ENCODE measurements at places on chromosomes 11 and 22. TPM values are rescaled to one million over a fixed set of nuclear protein-coding genes. Genes with fewer than 3 reads are reported as not detected.

MS4A3 gene
- total RNA-seq, result not detected

MS4A6A gene
- total RNA-seq, result not detected

JRKL gene
- 10.9 TPM for total RNA-seq

KDM4D gene
- total RNA-seq, result 0.84 TPM

SLCO2B1 gene
- not detected for total RNA-seq

DDI1 gene
- total RNA-seq, result not detected

SCGB1C1 gene
- not detected for total RNA-seq

DNA sequence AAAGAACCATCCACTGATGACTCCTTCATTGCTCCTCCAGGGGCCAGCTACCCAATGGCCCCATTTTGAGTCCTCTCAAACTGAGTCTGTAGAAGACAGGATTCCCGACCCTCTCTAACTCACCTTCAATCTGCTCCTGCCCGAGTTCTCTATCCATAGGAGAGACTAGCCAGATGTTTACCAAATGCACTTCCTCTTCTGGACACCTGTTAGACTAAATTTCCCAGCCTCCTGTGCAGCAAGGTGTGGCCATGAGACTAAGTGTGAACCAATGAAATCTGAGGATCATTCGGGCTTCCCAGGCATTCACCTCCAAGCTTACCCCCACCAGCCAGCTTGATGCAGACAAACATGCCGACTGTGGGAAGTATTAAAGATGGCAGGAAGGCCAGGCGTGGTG is 7.6 kb downstream of the PISD start:
- H3K4me1 ChIP-seq, result peaks cover 22% of the 10 kb centered on the region
- no peak overlapping the region for H3K4me3 ChIP-seq
- no peak for DNase-seq

DNA sequence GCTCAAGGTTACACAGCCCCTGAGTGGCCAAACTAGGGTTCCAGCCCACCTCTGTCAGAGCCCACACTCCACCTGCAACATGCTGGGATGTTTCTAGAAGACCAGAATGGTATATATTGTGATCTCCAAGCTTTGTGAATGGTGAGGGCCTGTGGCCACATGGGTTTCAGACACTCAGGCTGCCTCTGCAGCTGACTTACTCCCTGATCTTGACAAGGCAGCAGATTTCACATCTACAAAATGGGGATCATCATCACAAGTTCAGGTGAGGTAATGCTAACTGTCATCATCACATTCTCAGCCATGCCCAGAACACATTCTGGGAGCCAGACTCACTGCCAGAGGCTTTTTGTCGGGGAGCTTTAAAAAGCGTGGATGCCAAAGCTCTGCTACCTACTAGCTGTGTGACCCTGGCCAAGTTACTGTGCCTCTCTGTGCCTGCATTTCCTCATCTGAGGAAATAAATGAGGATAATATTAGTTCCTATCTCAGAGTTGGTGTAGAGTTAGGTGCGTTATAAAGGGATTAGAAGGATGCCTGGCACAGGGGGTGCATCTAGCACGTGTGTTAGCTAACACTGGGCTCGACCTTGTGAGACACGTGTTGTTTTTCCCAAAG is 24.9 kb upstream of the WNT11 start:
- peaks cover 60% of the 10 kb centered on the region for H3K4me1 ChIP-seq
- peaks cover 6% of the 10 kb centered on the region for H3K27me3 ChIP-seq
- peak overlapping the region; percentile 37 for H3K27ac ChIP-seq
- DNase-seq, result no peak

DNA sequence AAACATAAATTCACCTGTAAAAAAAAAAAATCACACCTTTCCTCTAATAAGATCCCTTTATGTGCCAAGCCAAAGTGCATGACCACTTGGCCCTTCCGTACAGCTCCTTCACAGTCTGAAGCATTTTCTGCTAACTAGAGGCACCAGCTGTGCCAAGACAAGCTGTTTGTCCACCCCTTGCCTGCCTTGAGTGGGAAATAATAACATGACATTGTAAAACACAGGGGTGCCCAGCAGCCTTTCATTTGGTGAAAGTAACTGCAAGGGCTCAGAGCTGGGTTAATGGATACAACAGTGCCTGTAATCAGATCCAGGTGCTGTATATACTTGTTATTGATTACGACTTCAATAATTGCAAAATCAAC is 59.2 kb downstream of the DDIAS start:
- peak overlapping the region; percentile 66 for H3K4me3 ChIP-seq
- peak overlapping the region; percentile 89 for H3K27ac ChIP-seq
- peaks cover 49% of the 10 kb centered on the region for H3K36me3 ChIP-seq

- no peak overlapping the region for H3K27ac ChIP-seq
- H3K27me3 ChIP-seq, result no peaks in the 10 kb centered on the region
- H3K4me3 ChIP-seq, result no peak overlapping the region
Observed at GRCh38 chr11:115706626-115707135, 202.5 kb upstream of the CADM1 start.

DNA sequence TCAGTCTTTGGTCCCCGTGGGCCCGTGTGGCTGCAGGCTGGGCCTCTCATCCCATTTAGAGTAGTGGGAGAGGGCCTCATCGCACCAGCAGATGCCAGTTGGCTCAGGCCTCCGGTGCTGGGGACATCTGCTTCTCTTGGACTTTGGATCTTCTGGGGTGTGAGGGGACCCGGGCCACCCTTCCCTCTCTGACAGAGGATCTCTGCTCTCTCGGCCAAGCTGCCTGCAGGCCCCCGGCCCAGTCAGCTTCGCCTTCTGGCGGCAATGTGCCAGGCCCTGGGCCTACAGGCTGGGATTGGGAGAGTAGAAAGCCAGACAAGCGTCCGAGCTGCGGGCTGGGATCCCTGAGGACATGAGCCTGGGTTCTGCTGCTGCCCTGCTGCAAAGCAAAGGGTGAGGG is 15.0 kb upstream of the FGF3 start:
- no peak overlapping the region for H3K27ac ChIP-seq
- H3K27me3 ChIP-seq, result peaks cover 18% of the 10 kb centered on the region
- H3K36me3 ChIP-seq, result no peaks in the 10 kb centered on the region
- H3K4me3 ChIP-seq, result no peak overlapping the region
- H3K4me1 ChIP-seq, result peaks cover 2% of the 10 kb centered on the region
- DNase-seq, result no peak

- no peaks in the 10 kb centered on the region for H3K36me3 ChIP-seq
- H3K4me3 ChIP-seq, result no peak overlapping the region
- no peak for DNase-seq
- no peak overlapping the region for H3K27ac ChIP-seq
Observed at GRCh38 chr22:37409459-37410050, 17.7 kb downstream of the ELFN2 start.

DNA sequence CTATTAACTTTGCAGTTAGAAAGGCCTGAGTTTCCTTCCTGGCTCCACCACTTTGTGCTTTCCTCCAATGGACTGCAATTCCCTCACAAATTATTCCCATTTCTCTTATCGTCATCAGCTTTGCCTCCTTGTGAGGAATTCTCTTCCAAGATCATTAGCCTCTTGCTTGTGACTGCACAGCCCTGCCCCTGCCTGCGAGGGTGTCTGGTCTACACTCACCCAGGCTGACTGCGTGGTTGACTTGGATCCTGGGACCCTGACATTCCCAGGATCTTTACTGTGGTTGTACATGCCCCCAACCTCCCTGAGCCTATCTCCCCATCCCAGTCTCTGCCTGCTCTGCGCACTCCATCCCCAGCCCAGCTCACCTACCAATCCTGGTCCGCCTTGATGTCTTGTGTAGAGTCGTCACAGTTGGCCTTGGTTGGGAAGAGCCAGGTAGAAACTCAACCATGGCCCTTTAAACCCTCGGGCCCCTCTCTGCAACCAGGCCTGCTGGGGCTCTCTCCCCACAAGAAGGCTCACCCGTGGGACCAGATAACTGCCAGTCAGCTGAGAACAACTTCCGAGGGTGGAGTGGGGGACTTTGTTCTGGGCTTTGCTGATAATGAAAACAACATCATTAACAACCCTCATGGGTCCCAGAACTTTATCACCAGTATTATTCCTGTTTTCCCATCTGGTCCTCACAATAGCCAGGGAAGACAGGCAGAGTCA is at the start of gene OR2AT4:
Gene OR2AT4 (minus strand): TSS at position 421 of the 717 bp plus-strand sequence.
- H3K27ac ChIP-seq, result no peak within 1 kb of the TSS
- H3K4me3 ChIP-seq, result no peak within 1 kb of the TSS
- no peaks in the 10 kb centered on the region for H3K4me1 ChIP-seq
- H3K36me3 ChIP-seq, result no peaks in the 10 kb centered on the region

DNA sequence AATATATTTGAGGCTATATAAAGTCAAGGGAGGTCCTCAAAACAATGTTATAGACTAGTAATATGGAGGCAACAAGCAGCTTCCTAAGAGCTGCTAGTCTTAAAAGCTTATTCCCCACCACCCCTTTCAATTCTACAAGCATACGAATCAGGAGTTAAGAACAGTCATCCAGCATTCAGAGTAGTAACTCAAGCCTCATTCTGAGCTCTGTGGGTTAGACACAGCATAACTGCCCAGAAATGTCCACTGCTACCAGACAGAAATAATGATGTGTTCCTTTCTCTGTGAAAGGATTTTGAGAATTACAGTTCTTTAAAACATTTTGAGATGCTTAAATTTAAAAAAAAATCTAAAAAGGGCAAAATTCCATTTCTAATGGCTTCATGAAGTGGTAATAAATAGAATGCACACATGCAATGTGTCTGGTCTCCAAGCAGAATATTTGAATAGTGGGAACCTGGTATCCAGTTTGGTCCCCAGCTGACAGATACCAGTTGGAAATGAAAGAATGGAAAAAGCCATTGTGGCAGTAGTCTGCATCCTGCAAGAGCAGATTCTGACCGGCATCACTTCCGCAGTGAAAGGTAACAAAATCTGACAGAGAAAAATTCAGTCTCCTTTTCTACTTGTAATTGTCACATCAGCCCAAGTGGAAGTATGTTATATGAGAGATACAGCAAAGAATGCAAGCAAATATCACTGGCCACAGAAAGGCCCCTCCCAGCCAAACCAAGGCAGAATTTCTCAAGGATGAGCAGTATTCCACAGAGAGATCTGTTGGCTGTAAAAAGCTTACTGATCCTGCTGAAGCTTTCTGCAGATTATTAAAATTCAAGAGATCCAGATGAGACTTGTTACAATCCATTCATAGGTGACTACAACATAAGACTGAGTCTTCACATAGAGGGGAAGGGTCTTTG is 310.8 kb upstream of the PITPNB start:
- H3K4me3 ChIP-seq, result no peak overlapping the region
- no peaks in the 10 kb centered on the region for H3K27me3 ChIP-seq
- DNase-seq, result no peak
- H3K4me1 ChIP-seq, result no peaks in the 10 kb centered on the region
- no peak overlapping the region for H3K27ac ChIP-seq

- H3K36me3 ChIP-seq, result no peaks in the 10 kb centered on the region
- no peaks in the 10 kb centered on the region for H3K4me1 ChIP-seq
- no peak overlapping the region for H3K27ac ChIP-seq
- no peaks in the 10 kb centered on the region for H3K27me3 ChIP-seq
Observed at GRCh38 chr11:27485930-27486773, 13.6 kb upstream of the LGR4 start.

GRCh38 chr11:1234054-1234720 is 11.3 kb downstream of the MUC5B start:
- H3K36me3 ChIP-seq, result no peaks in the 10 kb centered on the region
- H3K4me3 ChIP-seq, result no peak overlapping the region
- H3K4me1 ChIP-seq, result no peaks in the 10 kb centered on the region
- H3K27me3 ChIP-seq, result no peaks in the 10 kb centered on the region

GRCh38 chr22:26453812-26454500 is 24.9 kb downstream of the ASPHD2 start:
- H3K4me1 ChIP-seq, result no peaks in the 10 kb centered on the region
- no peaks in the 10 kb centered on the region for H3K27me3 ChIP-seq
- no peak for DNase-seq
- H3K4me3 ChIP-seq, result no peak overlapping the region
- H3K36me3 ChIP-seq, result peaks cover 18% of the 10 kb centered on the region

DNA sequence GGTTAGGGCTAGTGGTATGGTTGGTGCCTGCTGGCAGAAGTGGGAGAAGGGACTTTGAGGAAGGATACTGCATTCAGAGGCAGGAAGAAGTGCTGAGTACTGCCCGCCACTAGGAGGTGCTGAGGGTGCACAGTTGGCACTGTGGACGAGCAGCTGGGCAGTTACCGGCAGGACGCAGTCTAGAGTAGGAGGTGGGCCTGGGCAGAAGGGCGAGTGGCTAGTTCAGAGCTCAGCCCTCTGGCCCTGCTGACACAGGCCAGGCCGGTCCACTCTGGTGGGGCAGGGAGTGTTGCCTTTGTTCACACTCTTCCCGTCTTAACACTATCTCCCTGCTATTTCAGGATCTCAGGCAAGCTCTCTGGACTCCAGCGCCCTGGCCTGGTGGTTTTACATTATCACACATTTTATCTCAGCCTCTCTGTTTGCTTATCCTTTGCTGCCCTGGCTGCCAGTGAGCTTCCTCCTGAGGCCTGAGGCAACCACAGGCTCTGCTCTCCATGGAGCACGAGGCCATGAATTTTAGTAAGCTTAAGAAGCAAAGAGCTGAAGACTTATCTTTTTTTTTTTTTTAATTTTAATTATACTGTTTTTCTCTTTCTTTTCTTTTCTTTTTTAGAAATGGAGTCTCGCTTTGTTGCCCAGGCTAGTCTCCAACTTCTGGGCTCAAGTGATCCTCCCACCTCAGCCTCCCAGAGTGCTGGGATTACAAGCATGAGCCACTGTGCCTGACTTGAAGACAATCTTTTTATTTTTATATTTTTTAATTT is 26.9 kb downstream of the SNAP29 start:
- no peaks in the 10 kb centered on the region for H3K4me1 ChIP-seq
- H3K27me3 ChIP-seq, result no peaks in the 10 kb centered on the region
- no peak overlapping the region for H3K27ac ChIP-seq
- no peak overlapping the region for H3K4me3 ChIP-seq
- H3K36me3 ChIP-seq, result peaks cover 40% of the 10 kb centered on the region

GRCh38 chr22:30610299-30610698 is 3.3 kb downstream of the TCN2 start:
- no peaks in the 10 kb centered on the region for H3K36me3 ChIP-seq
- H3K27me3 ChIP-seq, result peaks cover 1% of the 10 kb centered on the region
- no peak overlapping the region for H3K27ac ChIP-seq
- no peak overlapping the region for H3K4me3 ChIP-seq
- no peak for DNase-seq
- H3K4me1 ChIP-seq, result peaks cover 43% of the 10 kb centered on the region

DNA sequence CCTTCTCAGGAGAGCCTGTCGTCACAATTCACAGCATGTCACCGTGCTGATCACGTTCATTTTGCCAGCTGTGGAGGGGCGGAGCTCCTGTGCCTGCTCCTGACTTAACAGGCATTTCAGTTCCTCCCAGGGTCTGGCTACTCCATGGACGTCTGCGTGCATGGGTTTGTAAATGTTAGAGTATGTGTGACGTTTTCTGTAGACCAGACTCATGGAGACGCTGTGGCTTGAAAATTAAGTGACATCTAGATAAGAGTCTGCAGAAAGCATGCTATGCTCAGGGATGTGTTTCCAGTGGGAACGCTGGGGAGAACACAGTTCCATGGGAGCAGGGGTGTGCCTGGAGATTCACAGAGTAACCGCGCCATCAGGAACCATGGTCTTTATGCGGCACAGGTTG is 804.0 kb downstream of the TBC1D22A start:
- H3K27me3 ChIP-seq, result no peaks in the 10 kb centered on the region
- no peak overlapping the region for H3K4me3 ChIP-seq
- DNase-seq, result no peak
- no peak overlapping the region for H3K27ac ChIP-seq
- no peaks in the 10 kb centered on the region for H3K36me3 ChIP-seq

DNA sequence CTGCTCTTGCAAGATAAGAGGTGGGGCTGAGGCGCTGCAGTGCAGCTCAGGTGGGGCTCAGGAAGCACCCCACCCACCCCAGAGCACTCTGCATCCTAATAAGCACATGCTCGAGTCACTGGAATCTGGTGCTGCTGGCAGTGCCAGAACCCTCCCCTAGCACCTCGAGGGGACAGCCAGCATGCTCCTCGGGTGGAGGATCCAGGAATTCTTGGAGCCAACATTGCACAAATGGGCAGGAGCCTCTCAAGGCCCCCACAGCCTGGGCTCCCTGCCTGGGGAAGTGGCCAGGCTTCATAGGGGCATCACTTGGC is 27.5 kb upstream of the CABP7 start:
- H3K4me3 ChIP-seq, result no peak overlapping the region
- H3K36me3 ChIP-seq, result peaks cover 4% of the 10 kb centered on the region
- no peaks in the 10 kb centered on the region for H3K4me1 ChIP-seq
- no peaks in the 10 kb centered on the region for H3K27me3 ChIP-seq

Data from activated CD4-positive, alpha-beta T cell treated with anti-CD3 and anti-CD28 coated beads, Interleukin-2, amount 10 ng/mL, durations not matched to agents 7 days and 5 days (primary cell).